ENCODE measurements at places on chromosomes 4 and X.

GRCh38 chr4:59818656-59819055, 1381.5 kb upstream of the ADGRL3 start:
- no peak for DNase-seq

DNA sequence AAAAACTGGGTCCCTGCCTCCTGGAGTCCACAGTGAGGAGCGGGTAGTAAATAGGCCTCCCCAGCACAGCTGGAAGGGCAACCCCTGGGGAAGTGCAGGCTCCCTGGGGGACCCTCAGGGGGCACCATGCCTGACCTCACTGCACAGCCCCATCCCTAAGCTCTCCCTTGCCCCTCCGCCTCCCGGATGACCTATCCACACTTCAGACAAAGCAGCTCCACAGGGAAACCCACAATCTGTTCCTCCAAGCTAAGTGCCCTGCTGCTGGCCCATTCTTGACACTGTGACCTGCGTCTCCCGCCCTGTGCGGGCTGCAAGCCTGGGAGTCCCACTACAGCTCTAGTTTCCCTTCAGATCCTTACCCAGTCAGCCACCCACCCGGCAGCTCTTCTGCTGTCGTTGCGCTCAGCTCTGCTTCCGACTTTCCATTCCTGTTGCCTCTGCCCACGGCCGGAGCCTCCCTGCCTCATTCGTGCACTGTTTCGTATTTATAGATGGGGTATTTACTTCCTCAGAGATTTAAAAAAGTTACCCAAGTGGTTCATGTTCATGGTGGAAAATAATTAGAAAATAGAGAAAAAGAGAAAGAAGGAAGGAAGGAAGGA, 47.0 kb upstream of the STOX2 start:
- DNase-seq, result no peak

GRCh38 chr4:110510955-110511544, 35.1 kb downstream of the ENPEP start:
- peak; percentile 74 for DNase-seq

DNA sequence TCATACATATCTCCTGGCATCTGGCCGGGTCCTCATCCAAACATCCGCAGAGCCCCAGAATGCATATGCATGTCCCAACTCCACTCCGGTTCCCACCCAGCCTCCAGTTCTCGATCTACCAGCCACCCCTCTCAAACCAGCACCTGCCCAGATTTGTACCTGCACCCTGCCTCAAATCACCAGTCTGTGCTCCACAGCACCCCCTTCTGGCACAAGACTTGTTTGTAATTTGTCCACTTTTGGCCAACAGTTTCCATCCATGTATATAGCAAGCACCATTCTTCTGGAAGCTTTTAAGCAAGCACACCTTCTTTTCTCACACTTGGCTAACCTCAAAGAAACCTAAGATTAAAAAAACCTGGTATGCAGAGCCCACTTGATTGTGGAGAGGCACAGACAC, 644.1 kb downstream of the MID1IP1 start:
- DNase-seq, result peak; percentile 23

DNA sequence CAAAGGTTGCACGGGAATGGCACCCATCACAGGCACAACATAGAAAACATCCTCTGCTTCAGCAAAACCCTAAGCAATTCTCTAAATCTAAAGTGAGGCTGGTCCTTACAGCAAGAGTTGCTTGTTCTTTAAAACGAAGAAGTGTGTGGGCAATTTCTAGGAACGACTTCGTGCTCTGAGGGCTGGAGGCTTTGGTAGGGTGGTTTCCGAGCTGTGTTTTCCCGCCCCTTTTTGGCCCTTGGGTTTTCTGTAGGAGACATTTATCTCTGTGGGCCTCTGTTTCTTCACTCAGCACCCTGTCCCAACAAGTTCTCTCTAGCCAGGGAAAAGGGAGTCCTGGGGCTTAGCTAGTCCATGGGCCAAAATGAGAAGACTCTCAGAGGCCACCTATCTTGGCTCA, 84.2 kb downstream of the SLC2A9 start:
- no peak for DNase-seq

All from HT-29 (cell line).